Calu3 (cell line): ENCODE measurements at places on chromosomes 1 and 21. TPM values are rescaled to one million over a fixed set of nuclear protein-coding genes. Genes with fewer than 3 reads are reported as not detected.
A peak's percentile ranks its signal among the peaks of the same experiment; 100 is the strongest.

S100A12 gene
- not detected in 2 replicates for total RNA-seq

GRCh38 chr1:243388276-243388675, 132.4 kb downstream of the SDCCAG8 start:
- peaks cover 4% of the 10 kb centered on the region for H3K36me3 ChIP-seq
- H3K27me3 ChIP-seq, result no peaks in the 10 kb centered on the region
- no peak for DNase-seq
- H3K4me3 ChIP-seq, result no peak overlapping the region
- H3K27ac ChIP-seq, result no peak overlapping the region

DNA sequence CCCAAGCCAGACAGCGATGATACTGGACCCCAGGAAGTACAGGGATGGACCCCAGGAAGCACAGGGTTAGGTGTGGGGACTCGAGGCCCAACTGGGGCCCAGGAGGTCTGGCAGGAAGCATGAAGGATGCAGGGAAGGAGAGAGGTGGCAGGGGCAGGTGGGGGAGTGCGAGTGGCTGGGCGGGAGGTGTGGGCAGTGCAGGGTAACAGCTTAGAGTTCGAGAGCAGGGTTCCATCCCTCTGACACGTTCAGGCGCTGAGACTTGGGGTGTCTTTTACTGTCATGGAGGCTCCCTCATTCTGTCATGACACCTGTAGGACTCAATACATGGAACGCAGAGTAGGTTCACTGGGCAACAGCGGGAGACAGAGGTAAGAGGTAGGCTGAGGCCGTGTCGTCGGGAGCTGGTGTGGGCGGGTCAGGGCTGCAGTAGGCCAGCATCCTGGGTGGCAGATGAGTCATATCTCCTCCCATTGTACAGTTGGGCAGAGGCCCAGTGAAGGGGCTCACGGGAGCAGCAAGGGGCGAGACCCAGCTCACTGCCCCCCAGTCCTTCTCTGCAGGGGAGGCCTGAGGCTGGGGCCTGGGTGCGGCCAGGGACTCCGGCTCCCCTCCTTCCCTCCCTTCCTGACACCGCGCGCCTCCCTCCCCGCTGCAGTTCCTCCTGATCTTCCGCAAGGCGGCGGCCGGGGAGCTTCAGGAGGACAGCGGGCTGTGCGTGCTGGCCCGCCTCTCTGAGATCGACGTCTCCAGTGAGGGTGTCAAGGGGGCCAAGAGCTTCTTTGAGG, 11.6 kb upstream of the CTRC start:
- H3K27ac ChIP-seq, result peak overlapping the region; percentile 50
- peaks cover 35% of the 10 kb centered on the region for H3K36me3 ChIP-seq
- H3K27me3 ChIP-seq, result no peaks in the 10 kb centered on the region
- no peak overlapping the region for H3K4me3 ChIP-seq

GRCh38 chr1:186059311-186059710, 315.7 kb downstream of the TPR start:
- H3K27ac ChIP-seq, result no peak overlapping the region
- DNase-seq, result no peak
- H3K36me3 ChIP-seq, result no peaks in the 10 kb centered on the region

GRCh38 chr1:2328676-2329455, 62.5 kb downstream of the MORN1 start:
- no peaks in the 10 kb centered on the region for H3K4me1 ChIP-seq
- no peak overlapping the region for H3K27ac ChIP-seq
- H3K4me3 ChIP-seq, result no peak overlapping the region
- H3K27me3 ChIP-seq, result peaks cover 37% of the 10 kb centered on the region

- H3K4me1 ChIP-seq, result no peaks in the 10 kb centered on the region
- no peak overlapping the region for H3K4me3 ChIP-seq
- H3K36me3 ChIP-seq, result no peaks in the 10 kb centered on the region
Measured at GRCh38 chr1:174700314-174700713, 252.6 kb downstream of the GPR52 start.

DNA sequence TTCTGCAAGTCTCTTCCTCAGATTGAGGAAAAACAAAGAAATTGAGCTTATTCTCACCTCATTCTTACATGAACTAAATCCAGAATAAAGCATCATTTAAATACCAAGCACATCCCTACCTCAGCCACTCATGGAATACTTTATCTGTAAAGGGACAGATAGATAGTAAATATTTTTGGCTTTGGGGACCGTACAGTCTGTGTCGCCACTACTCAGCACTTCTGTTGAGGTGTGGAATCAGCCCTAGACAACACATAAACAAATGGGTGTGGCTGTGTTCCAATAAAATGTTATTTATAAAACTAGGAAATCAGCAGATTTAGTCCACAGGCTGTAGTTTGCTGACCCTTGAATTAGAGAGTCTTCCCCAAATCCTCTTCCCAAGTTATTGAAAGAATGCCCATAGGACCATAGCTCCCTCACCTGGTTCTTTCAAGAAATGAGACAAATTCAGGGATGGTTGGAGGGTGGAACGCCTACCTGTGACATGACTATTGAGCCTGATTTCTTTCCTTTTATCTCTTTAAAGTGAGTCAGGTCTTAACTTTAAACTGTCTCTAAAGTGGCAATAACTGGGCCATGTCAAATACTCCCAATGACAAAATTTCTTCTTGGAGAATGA, 878.5 kb downstream of the USP25 start:
- H3K27ac ChIP-seq, result no peak overlapping the region
- H3K4me3 ChIP-seq, result no peak overlapping the region
- H3K27me3 ChIP-seq, result no peaks in the 10 kb centered on the region

- H3K36me3 ChIP-seq, result no peaks in the 10 kb centered on the region
- H3K4me1 ChIP-seq, result peaks cover 26% of the 10 kb centered on the region
- no peaks in the 10 kb centered on the region for H3K27me3 ChIP-seq
- H3K27ac ChIP-seq, result no peak within 1 kb of the TSS
Measured at GRCh38 chr1:67134695-67135094, at the start of gene C1orf141. C1orf141 (minus strand) TSS chr1:67134970; CDS start chr1:67127240, 7,730 bp downstream.

TRIM58 gene
- not detected in 2 replicates for total RNA-seq

ERVH48-1 gene
- not detected in 2 replicates for total RNA-seq

- H3K4me1 ChIP-seq, result peaks cover 19% of the 10 kb centered on the region
- no peak for DNase-seq
- no peak overlapping the region for H3K27ac ChIP-seq
- no peaks in the 10 kb centered on the region for H3K27me3 ChIP-seq
Measured at GRCh38 chr1:79197421-79197820, 190.9 kb upstream of the ADGRL4 start.

- peak overlapping the region; percentile 82 for H3K4me3 ChIP-seq
- peak overlapping the region; percentile 49 for H3K27ac ChIP-seq
- no peak for DNase-seq
- peaks cover 45% of the 10 kb centered on the region for H3K4me1 ChIP-seq
- H3K27me3 ChIP-seq, result no peaks in the 10 kb centered on the region
- H3K36me3 ChIP-seq, result peaks cover 58% of the 10 kb centered on the region
Measured at GRCh38 chr1:150972417-150972940, 2.2 kb downstream of the CERS2 start.

CORT gene
- 0.73 TPM in 1 of 2 replicates, not detected in the other for total RNA-seq

LINGO4 gene
- total RNA-seq, result not detected in 2 replicates

DNA sequence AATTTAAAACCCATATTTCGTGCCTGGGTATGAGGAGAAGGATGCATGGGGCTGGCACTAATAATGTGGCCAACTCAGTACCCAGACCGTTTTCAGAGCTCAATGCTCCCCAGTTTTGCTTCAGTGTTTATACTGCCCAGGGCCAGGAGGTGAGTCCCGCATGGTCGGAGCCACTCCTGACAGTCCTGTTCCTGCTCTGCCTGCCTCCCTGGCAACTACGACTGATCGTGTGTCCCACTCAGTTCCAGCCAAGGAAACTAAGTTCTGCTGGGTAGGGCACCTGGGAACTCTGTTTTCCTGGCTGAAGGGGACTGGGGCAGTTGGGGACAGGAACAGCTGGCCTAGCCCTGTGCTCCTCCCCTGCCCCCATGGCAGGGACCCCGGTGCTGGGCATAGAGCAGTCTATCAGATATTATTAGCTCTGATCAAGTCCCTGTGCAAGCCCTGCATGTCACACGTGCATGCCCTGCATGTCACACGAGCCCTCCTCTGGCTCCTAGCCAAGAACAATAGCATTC, 19.2 kb downstream of the S100A7 start:
- peaks cover 85% of the 10 kb centered on the region for H3K27me3 ChIP-seq
- H3K4me3 ChIP-seq, result no peak overlapping the region
- DNase-seq, result no peak

FCGR2B gene
- total RNA-seq, result not detected in 2 replicates

DNA sequence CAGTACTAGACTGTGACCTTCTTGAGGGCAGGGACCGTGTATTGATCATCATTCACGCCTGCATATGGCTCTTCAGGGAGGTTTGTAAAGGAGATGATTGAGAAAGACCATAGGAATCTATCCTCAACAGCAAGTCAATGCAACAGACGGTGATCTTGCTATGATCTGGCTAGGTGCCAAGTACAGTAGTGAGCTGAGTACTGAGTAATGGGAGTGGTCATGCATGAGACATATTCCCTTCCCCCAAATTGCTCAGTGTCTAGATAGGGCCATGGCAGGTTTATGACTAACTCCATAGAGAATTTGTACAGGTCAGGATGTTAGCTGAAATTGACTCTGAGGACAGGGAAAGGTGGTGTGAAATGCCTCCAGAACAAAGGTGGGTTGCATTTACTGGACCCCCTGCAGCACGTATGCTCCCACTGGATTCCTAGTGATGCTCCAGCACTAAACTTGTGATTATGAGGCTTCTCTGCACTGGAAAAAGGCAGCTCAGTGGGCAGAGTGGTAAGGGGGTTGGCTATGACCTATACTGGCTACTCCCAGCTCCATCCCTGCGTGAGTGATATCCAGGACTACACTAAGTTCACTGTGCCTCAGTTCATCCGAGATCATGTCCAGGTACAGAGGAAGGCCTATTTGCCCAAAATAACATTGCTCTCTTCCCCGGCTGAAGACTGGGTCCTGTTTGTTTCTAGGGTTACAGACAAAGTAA, 37.2 kb downstream of the KCNJ6 start:
- no peaks in the 10 kb centered on the region for H3K4me1 ChIP-seq
- H3K4me3 ChIP-seq, result no peak overlapping the region

DNA sequence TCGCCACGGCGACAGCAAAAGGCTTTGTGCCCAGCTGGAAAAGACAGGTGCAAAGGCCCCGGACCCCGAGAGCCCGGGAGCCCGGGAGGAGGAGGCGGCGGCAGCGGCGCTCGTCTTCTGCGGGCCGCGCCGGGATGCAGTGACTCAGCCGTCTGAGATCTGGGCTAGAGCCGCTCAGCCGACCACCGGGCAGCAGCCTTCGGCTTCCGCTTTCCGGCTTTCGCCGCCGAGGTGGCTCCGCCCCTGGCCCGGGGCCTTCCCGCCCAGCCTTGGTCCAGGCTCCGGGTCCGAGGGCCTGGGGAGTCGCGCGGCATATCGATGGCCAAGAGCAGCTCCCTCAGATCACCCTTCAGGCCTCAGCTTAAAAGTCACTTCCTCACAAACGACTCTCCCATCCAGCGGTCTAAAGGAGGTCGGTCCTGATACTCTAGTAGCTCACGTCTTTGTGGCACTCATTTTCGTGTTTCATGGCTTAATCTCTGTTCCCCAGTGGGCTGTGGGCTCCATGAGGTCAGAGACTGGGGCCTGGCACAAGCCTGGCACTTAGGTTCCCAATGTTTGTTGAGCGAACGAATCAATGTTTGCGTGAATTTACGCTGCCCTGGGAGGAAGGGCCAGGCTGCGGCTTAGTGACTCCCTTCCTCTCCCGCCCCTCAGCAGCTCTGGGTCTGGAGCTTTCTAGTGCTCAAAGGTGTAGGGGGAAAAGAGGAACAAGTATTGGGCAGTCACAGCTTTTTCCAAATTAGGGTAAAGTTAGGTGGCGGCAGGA, at the start of gene PHTF1:
TSS of gene PHTF1 (minus strand) at position 154 of the 769 bp plus-strand sequence. CDS start 783 bp downstream, outside the sequence.
- H3K4me1 ChIP-seq, result no peaks in the 10 kb centered on the region
- peak within 1 kb of the TSS; percentile 35 for H3K27ac ChIP-seq
- H3K4me3 ChIP-seq, result peak within 1 kb of the TSS; percentile 71
- peaks cover 25% of the 10 kb centered on the region for H3K36me3 ChIP-seq
- H3K27me3 ChIP-seq, result no peaks in the 10 kb centered on the region

FOXJ3 gene
- total RNA-seq, result 51.4 and 52.4 TPM in 2 replicates

DNA sequence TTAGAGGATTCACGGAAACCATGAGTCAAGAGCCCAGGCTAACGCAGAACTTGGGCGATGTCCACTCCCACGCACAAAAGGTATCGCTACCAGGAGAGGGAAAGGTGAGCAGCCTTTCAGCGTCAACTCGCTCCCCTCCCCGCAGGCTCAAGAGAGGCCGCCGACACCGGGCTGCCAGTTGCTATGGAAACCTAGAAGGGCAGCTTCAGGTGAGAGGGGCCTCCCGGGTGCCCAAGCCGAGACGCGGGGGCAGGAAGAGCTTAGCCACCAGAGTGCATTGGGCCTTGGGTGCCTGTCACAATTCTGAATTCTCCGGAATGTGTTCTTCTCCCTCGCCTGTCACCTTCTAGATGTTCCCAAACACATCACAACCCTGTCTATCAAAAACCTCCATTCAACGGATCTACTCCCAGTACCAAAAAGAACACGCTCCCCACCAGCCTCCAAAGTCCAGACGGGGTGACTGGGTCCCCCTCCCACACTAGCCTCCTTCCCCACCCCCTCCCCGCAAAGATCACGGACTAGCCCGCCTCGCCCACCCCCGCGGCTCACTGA, 694 bp downstream of the MEAF6 start:
- H3K27me3 ChIP-seq, result no peaks in the 10 kb centered on the region
- DNase-seq, result peak; percentile 50
- peaks cover 22% of the 10 kb centered on the region for H3K4me1 ChIP-seq
- peak overlapping the region; percentile 66 for H3K27ac ChIP-seq
- peak overlapping the region; percentile 71 for H3K4me3 ChIP-seq

KTI12 gene
- total RNA-seq, result 9.1 and 11.8 TPM in 2 replicates

DNA sequence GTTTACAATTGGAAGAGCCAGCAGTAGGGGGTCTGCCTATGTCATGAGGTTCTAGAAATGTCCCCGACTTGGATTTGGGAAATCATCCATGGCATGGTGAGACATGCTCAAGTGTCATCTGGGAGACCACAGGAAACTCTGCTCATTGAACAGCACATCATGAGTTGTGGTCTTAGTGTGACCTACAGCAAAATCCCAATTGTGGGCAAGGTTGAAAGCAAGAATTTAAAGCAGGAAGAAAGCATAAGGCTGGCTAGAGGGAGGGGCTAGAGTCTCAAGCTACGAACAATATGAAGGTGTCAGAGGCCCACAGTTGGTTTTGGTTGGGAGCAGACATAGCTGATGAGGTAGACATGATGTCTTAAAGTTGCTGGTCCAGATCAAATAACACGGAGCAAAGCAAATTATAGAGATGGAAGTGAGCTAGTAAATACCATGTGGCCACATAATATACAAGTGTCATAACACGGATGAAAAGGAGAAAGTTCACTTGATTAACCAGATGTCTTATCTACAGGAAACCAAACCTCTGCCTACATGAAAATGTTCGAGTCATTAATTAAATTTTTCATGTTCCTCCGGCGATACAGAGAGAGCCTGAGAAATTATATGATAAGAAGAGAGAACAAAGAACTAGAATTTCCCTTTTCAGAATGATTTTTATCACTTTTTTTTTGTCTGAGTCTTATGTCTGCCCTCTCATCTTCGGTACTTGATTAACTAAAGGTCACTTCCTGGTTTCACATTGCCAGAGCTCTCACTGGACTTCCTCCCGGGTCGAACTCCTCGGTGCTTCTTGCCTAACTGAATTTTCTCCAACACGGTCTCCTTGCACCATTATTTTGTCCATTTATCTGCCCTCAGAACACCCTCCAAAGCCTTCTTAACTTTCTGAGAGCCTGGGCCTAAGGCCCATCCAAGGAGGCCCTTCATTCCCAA, 67.5 kb upstream of the DUSP10 start:
- peak overlapping the region; percentile 13 for H3K4me3 ChIP-seq
- H3K27me3 ChIP-seq, result no peaks in the 10 kb centered on the region
- DNase-seq, result no peak
- H3K4me1 ChIP-seq, result peaks cover 65% of the 10 kb centered on the region
- peaks cover 12% of the 10 kb centered on the region for H3K36me3 ChIP-seq

GRCh38 chr1:38085666-38086330, 39.2 kb upstream of the POU3F1 start:
- peaks cover 74% of the 10 kb centered on the region for H3K27me3 ChIP-seq
- no peak overlapping the region for H3K4me3 ChIP-seq
- H3K27ac ChIP-seq, result no peak overlapping the region
- H3K36me3 ChIP-seq, result no peaks in the 10 kb centered on the region
- DNase-seq, result no peak
